ENCODE measurements at places on chromosomes 1 and 21.

GRCh38 chr1:179043907-179044306 is 18.2 kb downstream of the FAM20B start:
- no peak for DNase-seq

DNA sequence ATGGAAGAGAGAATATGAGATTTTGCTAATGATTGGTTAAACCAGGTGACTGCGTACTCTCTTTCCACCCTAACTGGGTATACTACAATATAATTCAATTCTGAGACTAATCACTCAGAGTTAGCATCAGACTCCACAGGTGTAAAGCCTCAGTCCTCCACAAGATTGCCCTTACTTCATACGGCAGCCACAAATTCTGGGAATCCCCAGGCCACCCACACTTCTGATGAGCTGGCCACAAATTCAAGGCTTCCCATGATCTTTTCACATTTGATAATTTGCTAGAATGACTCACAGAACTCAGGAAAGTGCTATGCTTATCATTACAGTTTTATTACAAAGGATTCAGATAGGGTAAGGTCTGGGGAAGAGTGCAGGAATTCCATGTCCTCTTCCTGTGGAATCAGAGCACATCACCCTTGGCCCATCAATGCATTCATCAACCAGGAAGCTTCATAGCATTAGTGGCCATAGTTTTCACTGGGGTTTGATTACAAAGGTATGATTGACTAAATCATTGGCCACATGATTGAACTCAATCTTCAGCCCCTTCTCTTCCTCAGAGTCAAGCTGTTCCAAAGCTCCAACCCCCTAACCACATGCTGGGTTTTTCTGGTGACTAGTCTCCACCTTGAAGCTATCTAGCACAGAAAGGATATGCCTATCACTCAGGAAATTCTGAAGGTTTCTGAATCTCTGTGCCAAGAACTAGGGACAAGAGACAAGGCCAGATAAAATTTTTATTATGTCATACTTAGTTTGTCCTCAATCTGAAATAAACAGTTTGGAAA is 131.7 kb downstream of the HHIPL2 start:
- DNase-seq = no peak

DNA sequence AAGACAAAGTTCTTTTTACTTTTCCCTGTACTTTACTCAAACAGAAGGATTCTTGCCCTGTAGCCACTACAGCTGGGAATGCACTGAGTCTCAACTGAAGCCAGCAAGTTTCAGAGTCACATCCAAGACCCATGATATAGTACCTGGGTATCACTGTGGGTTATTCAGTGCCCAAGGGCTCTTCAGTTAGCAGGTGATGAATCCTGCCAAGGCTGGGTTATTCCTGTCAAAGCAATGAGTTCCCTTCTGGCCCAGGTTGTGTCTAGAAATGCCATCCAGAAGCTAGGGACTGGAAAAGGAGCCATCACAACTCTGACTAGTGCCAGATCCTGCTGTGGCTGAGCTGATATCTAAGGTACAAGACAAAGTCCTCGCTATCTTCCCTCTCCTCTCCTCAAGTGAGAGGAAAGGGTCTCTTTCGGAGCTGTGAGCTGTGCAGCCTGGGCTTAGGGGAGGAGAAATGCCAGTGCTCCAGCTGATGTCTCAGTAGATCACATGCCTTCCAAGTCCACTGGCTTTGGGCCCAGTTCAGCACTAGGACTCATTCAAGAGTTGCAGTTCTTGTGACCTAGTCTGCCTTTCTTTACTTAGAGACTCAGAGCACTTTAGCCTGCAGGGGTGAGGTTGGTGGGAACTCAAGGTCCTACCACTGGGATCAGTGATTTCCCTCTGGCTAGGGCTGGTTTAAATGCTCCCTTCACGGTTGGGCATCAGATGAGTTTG is 369.4 kb downstream of the TBX15 start:
- DNase-seq = no peak

DNA sequence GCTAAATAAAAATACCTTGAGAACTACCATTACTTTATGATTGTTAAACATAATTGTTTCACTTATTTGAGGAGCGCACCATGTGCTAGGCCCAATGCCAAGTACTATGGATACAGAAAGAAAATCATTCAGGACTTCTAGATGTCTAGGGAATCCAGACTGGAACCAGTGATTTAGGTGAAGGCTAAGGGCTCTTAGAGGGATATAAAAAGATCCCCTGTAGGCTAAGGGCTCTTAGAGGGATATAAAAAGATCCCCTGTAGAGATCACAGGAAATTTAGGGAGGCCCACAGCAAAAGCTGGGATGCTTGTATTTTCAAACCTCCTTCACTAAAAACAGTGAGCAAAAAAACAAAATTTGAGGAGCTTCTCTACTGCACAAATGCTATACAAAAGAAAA is 6.7 kb downstream of the TOR1AIP2 start:
- DNase-seq = peak; percentile 25

DNA sequence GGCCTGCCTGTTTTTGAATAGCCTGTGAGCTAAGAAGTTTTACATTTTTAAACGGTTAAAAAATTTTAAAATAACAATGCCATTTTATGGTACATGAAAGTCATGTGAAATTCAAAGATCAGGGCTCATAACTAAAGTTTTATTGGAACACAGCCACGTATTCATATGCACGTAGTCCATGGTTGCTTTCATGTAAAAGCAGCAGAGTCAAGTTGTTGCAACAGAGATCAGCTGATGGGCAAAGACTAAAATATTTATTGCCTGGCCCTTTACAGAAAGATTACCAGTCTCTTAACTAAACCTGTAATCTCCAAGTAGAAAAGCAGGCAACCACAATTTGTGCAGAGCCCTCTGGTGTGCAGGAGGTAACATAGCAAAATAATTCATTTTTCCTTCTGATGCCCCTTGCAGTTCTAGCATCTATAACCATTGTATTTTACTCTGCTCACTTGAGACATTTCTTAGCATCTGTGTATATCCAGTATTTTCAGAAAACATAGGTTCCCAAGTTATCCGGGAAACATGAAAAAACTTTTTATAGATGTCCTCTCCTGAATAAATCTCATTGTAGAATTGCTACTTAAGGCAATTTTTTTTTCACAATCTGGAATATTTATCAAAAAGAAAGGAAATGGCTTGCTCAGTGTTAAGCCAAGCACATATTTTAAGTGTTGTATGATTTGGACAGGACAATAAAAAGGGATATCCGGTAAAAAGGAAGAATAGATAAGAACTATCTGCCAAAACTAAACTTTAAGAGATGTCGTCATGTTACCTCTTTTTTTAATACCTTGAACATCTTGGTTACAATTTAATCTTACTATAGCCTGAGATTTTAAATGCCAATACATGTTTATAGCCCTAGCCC is 430.8 kb downstream of the PLPP3 start:
- DNase-seq = no peak

DNA sequence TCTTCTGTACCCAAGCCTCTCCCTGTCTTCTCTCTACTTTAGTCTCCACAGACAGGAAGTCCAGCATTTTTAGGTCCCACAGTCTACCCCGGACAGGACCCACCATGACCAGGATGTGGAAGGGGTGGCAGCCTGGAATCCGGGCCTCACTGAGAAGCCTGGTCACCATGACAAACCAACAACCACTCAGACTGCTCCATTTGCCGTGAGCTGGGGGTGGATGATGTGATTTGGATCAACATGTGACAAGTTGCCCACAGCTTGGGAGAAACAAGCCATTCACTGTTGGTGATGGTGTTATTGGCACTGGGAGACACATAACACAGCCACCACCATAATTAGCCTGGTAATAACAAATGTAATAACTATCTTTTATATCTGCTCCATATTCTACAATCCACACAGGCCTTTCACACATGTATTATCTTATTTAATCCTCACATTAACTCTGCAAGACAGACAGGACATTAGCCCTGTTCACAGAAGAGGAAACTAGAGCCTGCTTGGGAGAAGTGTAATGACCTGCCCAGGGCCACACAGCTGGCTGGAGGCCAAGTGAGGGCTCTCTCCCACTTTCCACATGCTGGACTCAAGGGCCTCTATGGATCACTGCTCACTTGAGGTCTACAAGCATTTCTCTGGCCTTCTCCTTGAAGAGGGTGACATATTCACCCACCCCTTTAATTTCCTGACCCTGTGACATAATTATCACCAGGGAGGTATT is 22.9 kb downstream of the MEF2D start:
- DNase-seq = no peak

DNA sequence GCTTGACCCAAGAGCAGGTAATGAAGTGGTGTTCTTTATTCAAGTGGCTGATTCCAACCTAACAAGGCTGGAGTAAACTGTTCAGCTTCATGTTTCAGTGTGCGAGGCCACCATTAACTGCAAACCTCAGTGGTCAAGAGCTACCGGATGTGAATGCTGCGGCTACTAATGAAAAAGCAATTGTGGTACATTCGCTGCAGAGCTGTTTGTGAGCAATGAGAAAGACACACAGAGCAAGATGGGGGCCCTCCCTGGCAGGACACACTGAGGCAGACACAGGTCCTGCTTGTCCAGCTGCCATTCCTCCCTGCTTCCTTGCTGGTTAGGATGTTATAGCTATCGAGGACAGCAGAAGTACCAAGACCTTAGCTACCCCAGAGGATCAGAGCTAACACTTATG is 26.1 kb downstream of the SYF2 start:
- DNase-seq = no peak

DNA sequence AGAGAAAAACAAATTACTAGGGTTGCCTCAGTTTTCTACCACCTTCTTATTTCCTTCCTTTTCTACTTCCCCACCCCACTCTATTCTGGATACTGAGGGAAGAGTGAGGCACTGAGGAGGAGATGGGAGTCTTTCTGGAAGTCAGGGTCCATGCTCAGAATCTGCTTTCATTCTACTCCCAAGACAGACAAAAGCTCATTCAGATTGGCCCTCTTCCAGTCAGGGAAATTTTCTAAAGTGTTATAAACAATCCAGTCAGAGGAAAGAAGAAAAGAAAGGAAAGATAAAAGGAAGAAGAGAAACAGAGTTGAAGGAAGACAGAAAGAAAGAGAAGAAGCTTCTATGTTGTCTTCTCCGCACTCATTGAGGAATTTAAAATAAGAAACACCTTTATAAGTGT is 228.6 kb downstream of the COP1 start:
- DNase-seq = no peak

DNA sequence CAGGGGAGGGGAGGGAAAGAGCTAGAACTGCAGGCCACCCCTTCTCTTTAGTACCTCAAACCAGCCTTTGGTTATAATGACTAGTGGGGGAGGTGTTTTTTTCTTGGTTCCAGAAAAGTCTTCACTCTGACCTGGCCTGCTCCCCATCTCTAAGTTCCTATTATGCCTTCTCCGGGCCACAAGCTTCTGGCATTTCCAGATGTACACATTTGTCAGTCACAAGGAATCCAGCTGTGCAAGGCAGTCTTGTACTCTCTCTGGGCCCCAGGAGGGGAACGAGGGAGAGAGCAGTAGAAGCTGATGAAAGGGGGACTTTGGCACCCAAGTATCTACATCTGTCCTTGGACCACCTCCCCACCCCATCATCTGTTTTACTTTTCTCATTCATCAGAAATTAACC is 2.7 kb upstream of the FALEC start:
- no peak for DNase-seq

DNA sequence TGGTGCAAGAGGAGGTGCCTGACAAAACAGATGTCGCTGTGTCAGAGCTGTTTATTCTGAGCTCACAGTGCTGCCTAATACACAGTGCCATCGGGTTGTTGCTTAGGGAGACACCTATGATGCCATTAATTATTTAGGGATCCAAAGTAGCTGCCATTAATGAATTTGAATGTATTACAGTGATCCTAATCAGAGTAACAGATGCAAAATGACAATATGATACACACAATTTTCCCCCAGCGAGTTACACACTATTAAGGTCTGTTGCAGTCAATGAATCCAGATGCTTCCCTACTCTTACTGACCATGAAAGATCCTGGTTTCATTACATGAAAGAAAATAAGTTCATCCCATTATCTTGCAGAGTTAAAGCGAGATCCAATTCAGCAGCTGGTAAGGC is 91.3 kb downstream of the RWDD3 start:
- no peak for DNase-seq

GRCh38 chr1:80282536-80282935 is 1276.0 kb upstream of the ADGRL4 start:
- DNase-seq = no peak

DNA sequence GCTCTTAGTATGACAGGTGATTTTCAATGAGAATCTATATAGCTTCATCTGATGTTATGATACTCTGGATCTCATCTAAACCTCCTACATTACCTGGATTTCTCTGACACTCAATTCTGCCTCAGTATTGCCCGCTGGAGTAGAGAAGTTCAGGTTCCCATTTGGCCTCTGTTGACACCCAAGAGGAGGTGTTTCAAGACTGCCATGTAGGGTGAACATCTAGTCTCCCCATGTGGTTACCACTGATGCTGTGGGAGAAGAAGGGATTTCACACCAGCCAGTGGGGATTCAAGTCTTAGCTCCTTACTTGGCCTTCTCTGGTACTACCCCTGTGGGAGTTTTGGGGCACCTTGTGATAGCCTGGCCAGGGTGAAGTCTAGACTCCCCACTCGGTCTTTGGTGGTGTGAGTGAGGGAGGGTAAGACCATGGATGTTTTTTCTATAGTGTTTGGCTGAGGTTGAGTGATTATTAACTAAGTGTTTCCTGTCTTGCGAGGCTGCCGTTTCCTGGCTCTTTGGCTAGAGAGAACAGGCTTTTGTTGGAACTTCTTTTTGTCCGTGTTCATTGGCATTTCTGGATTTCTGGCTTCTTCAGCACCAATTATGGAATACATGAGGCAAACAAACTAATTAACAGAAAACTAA is 90.7 kb downstream of the RHOU start:
- no peak for DNase-seq

DNA sequence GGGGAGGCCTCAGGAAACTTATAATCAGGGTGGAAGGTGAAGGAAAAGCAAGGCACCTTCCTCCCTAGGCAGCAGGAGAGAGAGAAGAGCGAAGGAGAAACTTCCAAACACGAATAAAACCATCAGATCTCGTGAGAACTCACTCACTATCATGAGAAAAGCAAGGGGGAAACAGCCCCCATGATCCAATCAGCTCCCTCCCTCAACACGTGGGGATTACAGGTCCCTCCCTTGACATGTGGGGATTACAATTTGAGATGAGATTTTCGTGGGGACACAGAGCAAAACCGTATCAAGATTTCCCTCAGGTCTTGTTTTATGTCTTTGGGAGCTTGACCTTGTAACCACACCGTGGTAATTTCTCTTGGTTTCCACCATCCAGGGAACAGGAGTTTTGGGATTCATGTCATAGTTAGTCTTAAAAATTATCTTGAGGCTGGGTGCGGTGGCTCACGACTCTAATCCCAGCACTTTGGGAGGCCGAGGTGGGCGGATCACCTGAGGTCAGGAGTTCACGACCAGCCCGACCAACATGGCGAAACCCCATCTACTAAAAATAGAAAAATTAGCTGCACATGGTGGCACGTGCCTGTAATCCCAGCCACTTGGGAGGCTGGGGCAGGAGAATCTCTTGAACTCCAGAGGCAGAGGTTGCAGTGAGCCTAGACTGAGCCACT is 47.2 kb upstream of the NBPF3 start:
- no peak for DNase-seq

GRCh38 chr1:78303620-78304019 is 187.2 kb upstream of the PTGFR start:
- no peak for DNase-seq

GRCh38 chr21:45594721-45595489 is 48.6 kb upstream of the PCBP3 start:
- no peak for DNase-seq

Data from NCI-H2081 (cell line).